ENCODE measurements at places on chromosomes 4 and X. TPM values are rescaled to one million over a fixed set of nuclear protein-coding genes. Genes with fewer than 3 reads are reported as not detected.

- H3K4me3 ChIP-seq, result no peak overlapping the region
- H3K36me3 ChIP-seq, result no peaks in the 10 kb centered on the region
- no peak overlapping the region for H3K27ac ChIP-seq
- H3K4me1 ChIP-seq, result no peaks in the 10 kb centered on the region
- H3K27me3 ChIP-seq, result no peaks in the 10 kb centered on the region
Measured at GRCh38 chr4:5956285-5957021, 61.8 kb downstream of the C4orf50 start.

DNA sequence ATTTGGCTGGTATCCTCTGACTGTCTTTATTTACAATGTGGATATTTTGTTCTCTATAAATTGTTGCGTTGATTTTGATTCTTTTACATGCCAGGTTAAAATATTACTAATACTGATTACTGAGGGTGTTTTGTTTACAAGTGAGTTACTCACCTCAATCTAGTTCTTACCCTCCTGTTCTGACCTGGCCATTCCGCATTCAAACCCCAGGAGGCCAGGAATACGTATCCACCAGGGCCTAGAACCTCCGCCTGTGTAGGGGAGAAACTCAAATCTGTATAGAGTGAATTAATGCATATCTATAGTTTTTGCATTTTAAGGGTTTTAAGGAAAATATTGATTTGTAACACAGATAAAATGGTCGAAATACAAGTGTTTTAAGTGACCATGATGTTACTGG lies 2.6 kb upstream of the ZFP42 start:
- no peak overlapping the region for H3K27ac ChIP-seq
- H3K36me3 ChIP-seq, result no peaks in the 10 kb centered on the region
- no peak for DNase-seq
- no peak overlapping the region for H3K4me3 ChIP-seq
- H3K27me3 ChIP-seq, result no peaks in the 10 kb centered on the region

- no peaks in the 10 kb centered on the region for H3K36me3 ChIP-seq
- no peak overlapping the region for H3K4me3 ChIP-seq
- H3K27ac ChIP-seq, result no peak overlapping the region
- DNase-seq, result no peak
Measured at GRCh38 chrX:128906753-128907152, 616.5 kb downstream of the SMARCA1 start.

DNA sequence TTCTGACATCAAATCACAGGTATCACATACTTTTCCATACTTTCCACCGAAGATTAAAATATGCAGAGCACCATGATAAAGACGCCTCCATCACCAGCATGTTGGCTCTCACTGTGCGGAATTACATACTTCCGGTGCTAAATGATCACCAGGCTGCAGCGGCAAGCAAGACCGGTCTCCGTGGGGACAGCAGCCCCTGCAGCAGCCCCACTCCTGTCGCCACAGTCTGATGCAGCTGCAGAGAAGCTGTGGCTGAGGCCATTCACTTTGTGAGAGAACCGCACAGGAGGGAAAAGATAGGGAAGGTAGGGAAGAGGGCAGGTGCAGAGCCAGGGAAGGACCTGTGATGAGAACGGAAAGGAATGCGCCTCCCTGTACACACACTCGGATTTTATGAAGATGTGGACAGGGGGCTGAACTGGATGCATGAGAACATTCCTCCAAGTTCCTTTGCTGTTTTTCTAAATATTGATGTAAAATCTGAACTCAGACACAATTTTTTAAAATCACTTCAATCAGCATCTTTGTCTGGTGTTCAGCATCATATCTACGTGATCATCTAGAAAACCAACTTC lies 38.3 kb downstream of the AFAP1 start:
- H3K4me3 ChIP-seq, result no peak overlapping the region
- no peaks in the 10 kb centered on the region for H3K27me3 ChIP-seq
- no peak for DNase-seq
- H3K36me3 ChIP-seq, result no peaks in the 10 kb centered on the region
- no peak overlapping the region for H3K27ac ChIP-seq
- H3K4me1 ChIP-seq, result peaks cover 3% of the 10 kb centered on the region

DNA sequence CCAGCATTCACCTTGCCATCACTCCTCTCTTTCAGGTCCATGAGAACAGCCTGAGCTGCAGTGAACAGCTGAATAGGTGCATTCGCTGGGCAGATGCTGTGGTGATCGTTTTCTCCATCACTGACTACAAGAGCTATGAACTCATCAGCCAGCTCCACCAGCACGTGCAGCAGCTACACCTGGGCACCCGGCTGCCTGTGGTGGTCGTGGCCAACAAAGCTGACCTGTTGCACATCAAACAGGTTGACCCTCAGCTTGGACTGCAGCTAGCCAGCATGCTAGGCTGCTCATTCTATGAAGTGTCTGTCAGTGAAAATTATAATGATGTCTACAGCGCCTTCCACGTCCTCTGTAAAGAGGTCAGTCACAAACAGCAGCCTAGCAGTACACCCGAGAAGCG lies 3.2 kb downstream of the RASL11B start:
- H3K36me3 ChIP-seq, result no peaks in the 10 kb centered on the region
- no peak for DNase-seq
- no peaks in the 10 kb centered on the region for H3K27me3 ChIP-seq
- peaks cover 6% of the 10 kb centered on the region for H3K4me1 ChIP-seq
- no peak overlapping the region for H3K27ac ChIP-seq

DNA sequence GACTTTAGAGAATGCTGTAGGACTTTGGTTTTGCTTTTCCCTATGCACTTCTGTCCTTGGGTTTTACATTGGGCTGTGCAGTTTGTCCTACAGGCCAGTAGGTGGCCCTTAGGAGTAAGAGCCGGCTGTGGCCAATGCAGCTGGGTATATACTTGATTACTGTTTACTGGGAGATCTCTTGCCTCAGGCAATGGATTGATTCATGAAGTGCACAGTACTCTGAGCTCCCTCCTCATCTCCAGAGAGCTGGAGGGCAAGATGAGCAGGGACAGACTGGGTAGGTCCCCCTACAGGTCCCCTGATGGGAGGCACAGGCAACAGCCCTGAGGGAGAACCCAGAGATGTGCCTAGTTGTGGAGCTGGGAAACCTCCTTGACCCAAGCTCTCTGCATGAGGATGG lies 103.8 kb upstream of the QRFPR start:
- no peaks in the 10 kb centered on the region for H3K36me3 ChIP-seq
- H3K27ac ChIP-seq, result no peak overlapping the region
- no peaks in the 10 kb centered on the region for H3K27me3 ChIP-seq
- no peak overlapping the region for H3K4me3 ChIP-seq

- no peaks in the 10 kb centered on the region for H3K27me3 ChIP-seq
- no peaks in the 10 kb centered on the region for H3K36me3 ChIP-seq
- H3K4me1 ChIP-seq, result no peaks in the 10 kb centered on the region
- no peak for DNase-seq
- H3K4me3 ChIP-seq, result peak overlapping the region; percentile 45
Measured at GRCh38 chr4:74039315-74039763, 850 bp upstream of the CXCL3 start.

GIMD1 gene
- total RNA-seq, result not detected

CPEB2 gene
- 9.3 TPM for total RNA-seq

OTC gene
- total RNA-seq, result 0.15 TPM

CFAP97 gene
- total RNA-seq, result 49.9 TPM

ITM2A gene
- total RNA-seq, result 107 TPM

Data from CD8-positive, alpha-beta memory T cell (primary cell).